ENCODE measurements at places on chromosomes 3 and 15.

DNA sequence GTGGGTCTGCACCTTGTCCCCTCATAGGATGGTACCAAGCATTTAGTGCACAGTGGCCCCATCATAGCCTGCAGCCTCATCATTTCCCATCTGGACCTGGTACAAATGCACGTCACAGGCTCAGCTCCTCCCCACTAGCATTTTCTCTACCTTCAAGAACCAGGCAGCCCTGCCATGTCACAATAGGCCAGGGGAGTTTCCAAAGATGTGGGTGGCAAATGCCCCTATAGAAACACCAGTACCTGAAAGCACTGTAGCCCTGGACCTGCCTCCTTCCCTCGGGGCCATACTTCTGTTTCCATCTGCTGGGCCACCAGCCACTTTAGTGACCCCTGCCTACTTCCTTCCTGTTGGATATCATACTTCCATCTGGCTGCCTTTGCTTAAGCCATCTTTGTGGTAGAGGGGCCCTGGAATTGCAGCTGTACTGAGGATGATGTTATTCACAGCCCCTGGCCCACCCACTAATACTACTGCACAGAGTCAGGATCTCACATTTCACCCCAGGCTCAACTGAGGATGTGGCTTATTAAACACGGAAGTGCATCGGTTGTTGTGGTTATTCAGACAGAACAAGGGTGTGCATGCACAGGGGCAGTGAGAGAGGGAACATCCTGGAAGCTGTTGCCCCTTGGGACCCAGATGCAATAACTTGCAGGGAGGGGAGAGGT lies 3.8 kb downstream of the TCTA start:
- DNase-seq, result no peak

- DNase-seq, result peak; percentile 18
Observed at GRCh38 chr15:85727068-85727467, 67.7 kb downstream of the KLHL25 start.

- DNase-seq, result no peak
Observed at GRCh38 chr15:95795386-95795785, 535.1 kb upstream of the NR2F2 start.

- DNase-seq, result no peak
Observed at GRCh38 chr3:119978554-119979208, 115.6 kb downstream of the GSK3B start.

GRCh38 chr15:72372361-72372760 lies 3.5 kb downstream of the HEXA start:
- DNase-seq, result no peak

DNA sequence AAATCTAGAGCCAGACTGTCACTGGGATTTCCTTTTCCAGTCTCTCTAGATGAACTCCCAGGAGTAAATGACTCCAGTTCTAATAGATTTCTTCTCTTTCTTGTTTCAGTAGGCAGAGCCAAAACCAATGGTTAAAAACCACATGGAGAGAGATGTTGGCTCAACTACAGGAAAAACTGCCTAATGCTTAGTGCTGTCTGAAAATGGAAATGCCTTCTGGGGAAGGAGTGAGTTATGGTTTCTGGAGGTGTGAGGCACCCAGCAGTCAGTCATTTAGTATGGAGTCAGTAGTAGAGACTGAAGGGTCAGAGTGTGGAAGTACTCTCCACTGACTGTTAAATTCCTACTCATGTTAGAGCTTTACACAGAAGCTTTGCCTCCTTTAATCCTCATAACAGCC lies 136.7 kb downstream of the CCNL1 start:
- no peak for DNase-seq
